ENCODE measurements at places on chromosomes 3 and 15.
A peak's percentile ranks its signal among the peaks of the same experiment; 100 is the strongest.

- DNase-seq = no peak
- H3K27ac ChIP-seq = no peak overlapping the region
- H3K36me3 ChIP-seq = peaks cover 21% of the 10 kb centered on the region
- no peaks in the 10 kb centered on the region for H3K27me3 ChIP-seq
- no peak overlapping the region for H3K4me3 ChIP-seq
Measured at GRCh38 chr3:121661376-121661775, 673 bp upstream of the HCLS1 start.

GRCh38 chr15:69031013-69032001, 16.8 kb downstream of the NOX5 start:
- no peak for DNase-seq
- H3K27ac ChIP-seq = no peak overlapping the region
- H3K36me3 ChIP-seq = no peaks in the 10 kb centered on the region
- peaks cover 10% of the 10 kb centered on the region for H3K4me1 ChIP-seq

DNA sequence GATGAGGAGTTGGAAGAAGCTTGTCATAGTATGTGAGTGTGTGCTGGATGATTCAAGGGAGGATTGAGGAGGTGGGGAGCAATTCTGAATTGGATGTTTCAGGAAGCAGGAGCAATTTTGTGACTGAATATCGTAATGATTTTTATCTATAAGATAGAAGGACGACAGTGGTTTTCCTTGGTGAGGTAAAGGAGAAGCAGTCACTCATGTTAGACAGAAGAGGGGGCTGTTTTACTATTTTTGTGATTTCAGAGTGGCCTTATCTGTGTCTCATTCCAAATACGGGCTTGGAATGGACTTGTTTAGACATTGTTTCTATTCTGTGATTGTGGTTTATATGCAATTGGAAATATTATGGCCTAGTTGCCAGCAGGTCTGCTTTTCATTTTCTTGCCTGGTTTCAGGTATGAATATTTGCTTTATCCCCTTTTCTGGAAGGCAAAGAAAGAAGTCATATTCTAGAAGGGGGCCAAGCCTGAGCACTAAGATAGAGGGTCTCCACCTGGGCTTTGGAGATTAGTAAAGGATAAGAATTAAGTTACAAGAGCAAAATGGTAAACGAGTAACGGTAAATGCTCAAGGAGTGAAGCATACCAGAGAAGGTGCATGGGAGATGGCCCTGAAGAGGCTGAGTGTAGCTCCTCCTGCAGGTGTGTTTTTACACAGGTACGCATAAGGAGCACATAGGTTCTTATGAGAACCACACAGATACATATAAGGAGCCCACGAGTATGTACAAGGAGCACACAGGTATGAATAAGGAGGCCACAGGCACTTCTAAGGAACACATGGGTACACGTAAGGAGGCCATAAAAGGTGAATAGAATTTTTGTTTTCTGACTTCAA, 124.6 kb upstream of the KCNAB1 start:
- no peaks in the 10 kb centered on the region for H3K4me1 ChIP-seq
- H3K36me3 ChIP-seq = no peaks in the 10 kb centered on the region
- no peak overlapping the region for H3K27ac ChIP-seq
- peak; percentile 14 for DNase-seq
- H3K4me3 ChIP-seq = no peak overlapping the region

DNA sequence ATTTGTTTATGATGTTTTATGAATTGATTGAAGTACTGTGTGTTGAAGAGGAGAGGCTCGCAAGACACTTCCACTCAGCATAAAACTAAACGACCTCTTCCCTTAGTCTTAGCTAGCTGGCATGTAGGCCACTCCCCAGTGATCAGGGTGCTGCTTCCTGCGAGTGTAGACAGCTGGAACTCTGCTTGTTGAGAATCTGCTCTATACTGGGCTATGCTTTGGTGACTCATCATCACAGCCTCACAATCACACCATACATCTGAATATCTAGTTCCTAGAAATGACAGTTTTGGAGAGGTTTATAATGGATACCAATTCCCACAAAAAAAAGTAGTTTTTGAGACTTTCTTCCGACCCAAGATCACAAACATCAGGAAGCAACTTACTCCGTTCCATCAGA, 1.5 kb upstream of the SLC24A5 start:
- no peak overlapping the region for H3K27ac ChIP-seq
- no peaks in the 10 kb centered on the region for H3K27me3 ChIP-seq
- no peaks in the 10 kb centered on the region for H3K4me1 ChIP-seq
- H3K36me3 ChIP-seq = no peaks in the 10 kb centered on the region

- no peak for DNase-seq
- H3K27me3 ChIP-seq = no peaks in the 10 kb centered on the region
- no peaks in the 10 kb centered on the region for H3K36me3 ChIP-seq
- peaks cover 1% of the 10 kb centered on the region for H3K4me1 ChIP-seq
- H3K27ac ChIP-seq = no peak overlapping the region
Measured at GRCh38 chr3:117246771-117247555, 537.4 kb downstream of the TUSC7 start.

DNA sequence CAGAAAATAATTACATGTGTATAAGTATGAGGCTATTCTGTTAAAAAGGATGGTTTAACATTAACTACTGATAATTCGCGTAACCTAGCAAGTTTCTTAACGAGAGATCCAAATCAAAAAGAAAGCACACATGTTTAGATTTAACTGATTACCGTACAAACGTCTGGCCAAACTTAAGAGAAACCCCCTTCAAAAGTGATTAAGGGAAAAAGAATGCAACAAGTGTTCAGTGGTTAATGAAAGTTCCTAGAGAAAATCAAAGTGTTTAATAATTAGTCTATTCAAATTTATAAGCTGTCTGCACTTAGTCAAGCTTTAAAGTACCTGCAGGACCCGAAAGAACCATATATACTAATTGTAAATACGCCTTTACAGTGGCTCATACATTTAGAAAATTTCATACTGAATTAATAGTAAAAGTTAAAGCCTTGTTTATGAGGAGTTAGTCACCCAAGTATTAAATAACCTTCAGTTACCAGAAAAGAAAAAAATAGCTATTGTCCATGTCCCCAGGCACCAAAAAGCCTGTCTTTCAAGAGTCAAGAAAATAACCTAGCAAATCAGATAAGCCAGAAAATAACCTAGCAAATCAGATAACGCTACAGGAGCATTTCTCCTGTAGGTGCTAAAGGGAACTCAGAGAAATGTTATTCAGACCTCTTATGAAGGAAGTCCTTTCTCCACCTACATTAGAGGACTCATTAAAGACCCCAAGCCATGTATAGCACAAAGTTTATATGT, 34.6 kb downstream of the ZNF589 start:
- H3K36me3 ChIP-seq = no peaks in the 10 kb centered on the region
- H3K27me3 ChIP-seq = no peaks in the 10 kb centered on the region
- no peak overlapping the region for H3K27ac ChIP-seq
- no peaks in the 10 kb centered on the region for H3K4me1 ChIP-seq

GRCh38 chr3:193894121-193894863, 241.7 kb upstream of the HES1 start:
- no peak for DNase-seq
- H3K27ac ChIP-seq = no peak overlapping the region
- no peaks in the 10 kb centered on the region for H3K36me3 ChIP-seq
- no peaks in the 10 kb centered on the region for H3K27me3 ChIP-seq

- H3K27ac ChIP-seq = no peak overlapping the region
- H3K36me3 ChIP-seq = no peaks in the 10 kb centered on the region
- no peaks in the 10 kb centered on the region for H3K27me3 ChIP-seq
- no peaks in the 10 kb centered on the region for H3K4me1 ChIP-seq
- no peak for DNase-seq
Measured at GRCh38 chr3:170437176-170437575, 18.5 kb downstream of the CLDN11 start.

DNA sequence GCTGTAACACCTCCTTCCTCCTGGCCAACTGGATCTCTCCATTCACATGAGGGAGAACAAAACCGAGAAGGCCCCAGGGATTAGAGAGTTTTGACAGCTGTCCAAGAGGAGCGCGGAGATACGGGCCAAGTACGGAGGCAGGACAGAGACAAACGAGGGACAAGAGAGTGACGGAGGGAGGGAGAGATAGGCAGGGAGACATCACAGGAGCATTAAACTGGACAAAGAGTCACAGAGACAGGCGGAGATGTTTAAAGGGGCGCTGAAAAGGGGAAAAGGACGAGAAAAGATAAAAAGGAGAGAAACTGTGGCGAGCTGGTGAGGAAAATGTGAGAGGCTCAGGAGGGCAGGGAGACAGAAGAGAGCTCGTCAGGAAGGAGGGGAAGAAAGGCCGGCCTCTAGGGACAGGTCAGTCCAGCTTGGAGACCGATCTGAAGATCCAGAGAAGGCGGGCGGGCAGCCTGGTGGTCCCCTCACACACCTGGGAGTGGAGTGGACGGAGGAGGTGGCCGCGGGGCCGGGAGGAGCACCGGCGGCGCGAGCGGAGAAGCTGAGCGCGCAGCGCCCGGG, 40.5 kb upstream of the ROPN1 start:
- H3K4me3 ChIP-seq = peak overlapping the region; percentile 63
- peaks cover 19% of the 10 kb centered on the region for H3K4me1 ChIP-seq
- no peak for DNase-seq
- H3K27ac ChIP-seq = no peak overlapping the region
- no peaks in the 10 kb centered on the region for H3K27me3 ChIP-seq
- H3K36me3 ChIP-seq = peaks cover 7% of the 10 kb centered on the region

GRCh38 chr3:114707252-114707860, 413.5 kb downstream of the TIGIT start:
- peaks cover 7% of the 10 kb centered on the region for H3K4me1 ChIP-seq
- no peak overlapping the region for H3K27ac ChIP-seq
- DNase-seq = no peak
- H3K36me3 ChIP-seq = no peaks in the 10 kb centered on the region
- no peak overlapping the region for H3K4me3 ChIP-seq
- H3K27me3 ChIP-seq = no peaks in the 10 kb centered on the region

DNA sequence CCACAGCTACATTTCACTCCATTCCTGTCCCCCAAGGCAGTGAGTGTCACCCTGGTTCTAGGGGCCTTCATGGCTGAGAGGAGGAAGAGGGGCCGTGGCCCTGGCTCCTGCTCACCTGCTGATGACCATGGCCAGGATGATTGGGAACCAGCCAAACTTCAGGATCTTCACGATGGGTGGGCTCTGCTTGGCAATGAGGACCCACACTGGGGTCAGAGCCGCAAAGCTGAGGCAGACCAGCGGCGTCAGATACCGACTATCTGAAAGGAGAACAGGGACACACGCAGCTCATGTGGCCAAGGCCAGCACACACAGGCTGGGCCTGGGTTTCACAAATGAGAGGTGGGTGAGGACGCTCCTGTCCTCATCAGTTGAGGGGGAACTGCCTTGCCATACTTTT, 47.6 kb downstream of the ROPN1B start:
- H3K36me3 ChIP-seq = no peaks in the 10 kb centered on the region
- no peaks in the 10 kb centered on the region for H3K27me3 ChIP-seq
- no peak overlapping the region for H3K27ac ChIP-seq
- H3K4me3 ChIP-seq = no peak overlapping the region
- H3K4me1 ChIP-seq = peaks cover 13% of the 10 kb centered on the region

DNA sequence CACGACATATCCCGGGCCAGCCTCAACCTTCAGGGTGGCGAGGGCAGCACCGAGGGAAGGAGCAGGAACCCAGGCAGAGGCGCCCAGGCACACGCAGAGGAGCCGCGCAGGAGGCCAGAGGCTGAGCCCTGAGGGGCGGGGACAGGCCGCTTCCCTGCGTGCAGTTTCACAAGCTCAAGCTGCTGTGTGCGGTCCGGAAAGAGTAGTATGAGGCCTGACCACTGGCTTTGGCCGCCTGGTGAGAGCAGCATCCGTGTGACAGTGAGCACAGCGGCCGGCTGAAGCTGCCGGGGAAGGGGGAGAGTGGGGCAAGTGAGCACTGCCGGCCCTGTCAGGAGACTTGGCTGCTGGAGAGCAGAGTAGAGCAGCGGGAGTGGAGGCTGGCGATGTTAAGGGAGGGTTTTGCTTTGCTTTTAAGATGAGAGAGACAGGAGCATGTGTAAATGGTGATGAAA, 8.7 kb downstream of the ZDHHC19 start:
- H3K4me1 ChIP-seq = no peaks in the 10 kb centered on the region
- no peak for DNase-seq
- no peak overlapping the region for H3K27ac ChIP-seq
- H3K4me3 ChIP-seq = no peak overlapping the region

DNA sequence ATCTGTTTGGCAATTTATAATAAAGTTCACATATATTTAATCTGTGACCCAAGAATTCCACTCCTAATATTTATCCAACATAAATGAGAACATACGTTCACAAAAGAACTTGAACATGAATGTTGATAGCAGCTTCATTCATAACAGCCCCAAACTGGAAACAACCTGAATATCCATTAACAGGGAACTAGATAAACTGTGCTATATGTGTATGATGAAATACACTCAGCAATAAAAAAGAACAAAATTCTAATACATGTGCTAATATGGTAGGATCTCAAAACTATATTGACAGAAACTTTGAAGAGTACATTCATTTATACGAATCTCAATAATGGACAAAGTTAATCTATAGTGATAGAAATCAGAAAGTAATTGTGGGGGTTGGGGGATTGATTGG, 5.1 kb upstream of the BHLHE40 start:
- no peaks in the 10 kb centered on the region for H3K27me3 ChIP-seq
- DNase-seq = no peak
- H3K4me1 ChIP-seq = peaks cover 22% of the 10 kb centered on the region
- no peak overlapping the region for H3K4me3 ChIP-seq

DNA sequence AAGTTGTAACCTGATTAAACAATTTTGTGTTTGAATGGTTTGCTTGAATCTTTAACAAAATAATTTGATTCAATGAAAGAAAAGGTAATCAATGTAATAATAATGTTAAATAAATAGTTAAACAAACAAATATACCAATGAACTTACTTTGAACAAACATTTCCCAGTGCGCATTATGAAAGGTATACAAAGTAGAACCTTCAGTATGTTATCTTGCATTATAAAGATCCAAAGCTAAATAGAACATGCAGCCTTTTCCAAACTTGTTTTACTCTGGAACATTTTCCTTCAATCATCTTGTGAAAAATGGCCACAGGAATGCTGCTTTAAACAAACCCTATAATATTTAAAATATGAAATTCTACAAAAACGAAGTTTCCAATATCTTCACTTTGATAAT, 620.0 kb downstream of the NAALADL2 start:
- H3K27me3 ChIP-seq = no peaks in the 10 kb centered on the region
- no peaks in the 10 kb centered on the region for H3K4me1 ChIP-seq
- H3K27ac ChIP-seq = no peak overlapping the region
- no peak for DNase-seq

DNA sequence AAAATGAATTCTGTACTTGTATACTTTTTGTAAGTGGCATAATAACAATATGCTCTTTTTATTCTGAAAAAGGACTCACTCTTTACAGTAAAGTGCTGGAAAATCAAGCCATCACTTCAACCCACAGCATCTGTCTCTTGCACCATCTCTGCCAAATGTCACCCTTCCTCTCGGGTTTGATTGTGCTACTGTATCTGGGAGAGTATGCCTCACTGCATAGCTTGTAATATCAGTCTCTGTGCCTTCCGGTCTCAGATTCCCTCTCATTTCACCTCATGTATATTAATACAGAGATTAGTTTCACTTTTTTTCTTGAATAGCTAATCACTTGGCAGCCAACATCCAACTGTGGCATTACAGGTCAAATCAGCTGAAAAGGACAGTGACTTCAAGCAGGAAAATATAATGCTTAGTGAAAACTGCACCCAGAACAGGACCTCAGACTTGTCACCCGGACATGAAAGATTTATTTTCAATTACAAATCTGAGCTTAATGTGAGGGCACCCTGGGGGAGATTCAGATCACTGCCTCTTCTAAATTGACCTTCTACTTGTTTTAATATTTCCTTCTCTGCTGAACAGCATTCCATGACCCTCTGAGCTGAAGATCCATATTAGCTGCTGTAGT, 605.8 kb upstream of the NAALADL2 start:
- no peaks in the 10 kb centered on the region for H3K36me3 ChIP-seq
- no peaks in the 10 kb centered on the region for H3K4me1 ChIP-seq
- no peak for DNase-seq
- H3K27me3 ChIP-seq = no peaks in the 10 kb centered on the region
- no peak overlapping the region for H3K27ac ChIP-seq

All from SJSA1 (cell line).